ENCODE measurements at places on chromosomes 16 and 17.

DNA sequence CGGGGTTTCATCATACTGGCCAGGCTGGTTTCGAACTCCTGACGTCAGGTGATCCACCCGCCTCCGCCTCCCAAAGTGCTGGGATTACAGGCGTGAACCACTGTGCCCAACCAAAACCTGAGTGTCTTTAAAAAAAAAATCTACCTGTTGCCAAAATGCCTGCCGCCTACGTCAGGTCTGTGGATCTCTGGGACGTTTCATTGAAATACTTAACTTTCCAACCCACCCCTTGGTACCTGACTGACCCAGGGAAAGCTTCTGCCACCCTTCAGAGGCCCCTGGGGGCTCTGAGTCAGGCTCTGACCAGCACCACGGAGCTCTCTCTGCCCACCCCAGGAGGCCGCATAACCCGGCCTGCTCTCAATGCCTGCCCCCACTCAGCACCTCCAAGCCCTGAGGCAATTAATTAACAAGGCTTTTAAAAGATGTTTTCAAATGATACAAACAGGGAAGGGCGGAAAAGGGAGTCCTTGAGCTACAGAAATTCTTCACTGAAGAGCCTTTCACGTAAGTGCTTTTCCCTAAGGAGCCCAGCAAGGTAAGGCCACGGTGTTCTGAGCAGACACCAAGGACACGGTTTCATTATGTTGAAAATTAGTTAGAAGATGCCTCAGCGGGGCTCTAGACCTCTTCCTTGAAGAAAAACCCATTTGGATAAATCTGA lies 29.3 kb upstream of the GSG1L start:
- no peak for DNase-seq

GRCh38 chr16:89531821-89532526 lies 23.8 kb downstream of the SPG7 start:
- DNase-seq: no peak

GRCh38 chr17:29883497-29883896 lies 46.5 kb downstream of the SSH2 start:
- no peak for DNase-seq

GRCh38 chr16:56300891-56301850 lies 109.9 kb downstream of the GNAO1 start:
- DNase-seq: no peak

DNA sequence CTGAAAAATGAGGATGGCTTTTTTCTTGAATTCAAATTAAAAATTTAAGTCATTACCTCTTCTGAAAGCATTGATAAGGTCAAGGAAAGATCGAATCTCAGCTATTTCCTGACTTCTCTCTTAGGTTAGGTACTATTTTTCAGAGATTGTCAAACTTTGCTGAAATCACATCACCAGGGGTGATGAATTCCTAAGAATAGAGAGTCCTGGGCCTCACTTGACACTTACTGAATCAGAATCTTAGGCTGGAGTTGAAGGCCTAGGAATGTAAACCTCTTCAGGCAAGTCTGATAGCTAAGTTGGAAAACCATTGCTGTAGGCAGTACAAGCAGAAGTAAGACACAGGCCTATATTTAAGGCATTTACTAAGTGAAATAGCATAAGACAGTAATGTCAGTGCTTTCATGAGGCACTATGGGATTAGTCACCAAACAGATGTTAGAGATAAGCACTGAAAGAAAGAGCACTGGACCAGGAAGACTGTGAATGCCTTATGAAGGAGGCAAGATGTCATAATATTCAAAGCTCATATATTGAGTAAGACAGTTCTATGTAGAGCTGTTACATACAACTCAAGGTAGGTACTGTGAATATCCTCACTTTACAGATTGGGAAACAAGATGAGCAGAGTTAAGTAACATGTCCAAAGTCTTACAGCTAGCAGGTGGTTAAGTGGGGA lies 21.5 kb downstream of the DCAF7 start:
- DNase-seq: no peak

- DNase-seq: peak; percentile 26
Observed at GRCh38 chr17:62614142-62614541, 13.3 kb upstream of the MRC2 start.

GRCh38 chr16:57534337-57534880 lies 2.0 kb downstream of the CCDC102A start:
- no peak for DNase-seq

GRCh38 chr17:16465861-16466338 lies 26.1 kb downstream of the LRRC75A start:
- DNase-seq: no peak

DNA sequence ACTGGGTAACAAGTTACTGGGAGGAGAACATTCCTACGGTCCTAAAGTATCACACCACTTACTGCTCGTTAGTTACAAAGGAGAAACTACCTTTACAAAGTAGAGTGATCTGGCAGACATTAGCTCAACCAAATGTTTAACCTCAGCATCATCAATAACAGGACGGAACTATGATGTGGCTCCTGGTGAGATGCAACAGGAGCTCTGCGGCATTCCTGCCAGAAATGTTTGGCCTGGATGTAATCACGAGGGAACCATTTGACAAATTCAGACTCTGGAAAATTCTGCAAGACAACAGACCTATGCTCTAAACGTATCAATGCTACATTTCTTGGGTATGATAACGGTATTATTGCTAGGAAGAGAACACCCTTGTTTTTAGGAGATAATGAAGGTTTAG lies 80.4 kb downstream of the MRM3 start:
- DNase-seq: no peak

- peak; percentile 35 for DNase-seq
Observed at GRCh38 chr17:76240461-76241203, at the start of gene RNF157. Gene RNF157, minus strand, starts transcription at chr17:76240493. Its CDS starts 253 bp downstream, at chr17:76240240.

- no peak for DNase-seq
Observed at GRCh38 chr16:86298758-86299134, 211.6 kb upstream of the FOXF1 start.

DNA sequence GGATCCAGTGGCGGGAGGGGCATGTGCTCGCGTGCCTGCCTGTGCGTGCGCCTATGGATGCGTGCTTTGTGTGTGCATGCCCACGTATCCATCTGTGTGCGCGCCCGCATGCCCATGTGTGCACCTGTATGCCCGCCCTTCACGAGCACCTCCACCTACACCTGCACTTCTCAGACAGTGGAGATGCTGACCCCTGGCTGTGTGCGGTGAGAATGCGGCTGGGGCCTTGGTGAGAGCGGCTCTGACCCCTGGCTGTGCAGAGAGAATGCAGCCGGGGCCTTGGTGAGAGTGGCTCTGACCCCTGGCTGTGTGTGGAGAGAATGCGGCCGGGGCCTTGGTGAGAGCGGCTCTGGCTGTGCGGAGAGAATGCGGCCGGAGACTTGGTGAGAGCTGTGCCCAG lies 33.9 kb downstream of the AXIN1 start:
- DNase-seq: no peak

DNA sequence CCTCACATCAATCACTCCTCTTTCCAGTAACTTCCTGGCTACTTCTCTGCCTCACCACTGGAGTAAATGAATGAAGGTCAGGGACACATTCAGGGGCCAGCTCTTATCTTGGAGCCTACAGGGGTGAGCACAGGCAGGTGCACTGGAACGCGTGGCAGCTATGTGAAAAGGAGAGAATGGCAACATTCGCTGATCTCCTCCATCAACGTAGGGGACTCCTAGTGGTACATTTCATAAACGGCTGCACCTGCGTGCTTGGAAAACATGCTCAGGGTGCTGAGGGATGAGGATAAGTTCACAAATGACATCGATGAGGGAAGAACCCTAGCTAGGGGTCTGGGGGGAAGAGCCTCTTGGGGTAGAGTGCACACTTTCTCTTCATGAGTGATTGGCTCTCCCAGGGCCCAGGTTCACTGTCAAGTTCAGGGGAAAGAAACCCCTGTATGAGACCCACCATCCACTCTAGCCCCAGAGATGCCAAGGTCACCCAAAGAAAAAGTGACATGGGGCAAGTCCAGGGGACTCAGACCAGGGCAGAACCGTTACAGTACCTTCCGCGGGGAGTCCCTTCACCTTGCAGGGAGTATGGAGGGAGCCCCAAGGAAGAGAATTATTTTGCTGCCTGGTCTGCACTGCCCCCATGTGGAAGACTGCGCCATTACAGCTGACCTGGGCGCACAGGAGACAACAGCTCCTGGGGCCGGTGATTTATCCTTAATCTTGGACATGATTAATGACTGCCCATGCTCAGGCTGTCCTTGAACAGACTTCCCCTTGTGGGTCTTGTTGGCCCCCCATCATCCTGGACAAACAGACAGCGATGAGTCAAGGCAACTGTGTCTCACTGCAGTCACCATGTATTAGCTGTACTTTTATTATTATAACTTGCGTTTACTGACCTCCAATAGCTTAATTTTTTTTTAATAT lies 30.1 kb downstream of the VAC14 start:
- no peak for DNase-seq

GRCh38 chr17:80513892-80514291 lies 30.7 kb upstream of the RPTOR start:
- no peak for DNase-seq

GRCh38 chr16:11950388-11950787 lies 8.5 kb upstream of the NPIPB2 start:
- DNase-seq: no peak

DNA sequence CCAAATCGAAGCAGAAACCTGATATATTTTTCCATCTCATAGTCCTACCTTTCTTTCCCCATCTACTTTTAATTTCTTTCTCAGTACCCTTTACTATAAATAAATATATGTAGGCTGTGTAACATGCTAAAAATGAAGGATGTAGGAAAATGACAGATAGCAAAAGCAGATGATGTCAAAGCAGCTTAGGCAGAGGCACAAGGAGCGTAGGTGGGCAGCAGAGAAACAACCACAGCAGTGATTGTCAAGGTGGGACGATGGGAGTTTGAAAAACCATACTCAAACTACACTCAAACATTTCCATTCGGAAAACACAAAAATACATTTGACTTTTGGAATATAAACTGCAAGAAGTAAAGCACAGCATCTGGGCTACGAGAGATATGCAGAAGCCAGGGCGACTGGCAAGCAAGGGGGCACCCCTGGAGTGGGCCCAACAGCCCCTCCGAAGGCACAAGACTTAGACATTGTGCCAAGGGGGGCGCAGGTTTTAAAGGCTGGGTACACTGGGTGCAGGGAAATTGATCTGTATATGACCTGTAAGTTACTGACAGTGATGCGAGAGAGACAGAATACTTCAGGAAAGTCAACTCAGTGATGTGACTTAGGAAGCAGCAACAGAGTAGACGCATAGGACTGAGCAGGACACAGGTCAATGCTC lies 31.1 kb downstream of the SNN start:
- DNase-seq: no peak

GRCh38 chr17:20800146-20800545 lies 220.6 kb downstream of the CDRT15L2 start:
- no peak for DNase-seq

DNA sequence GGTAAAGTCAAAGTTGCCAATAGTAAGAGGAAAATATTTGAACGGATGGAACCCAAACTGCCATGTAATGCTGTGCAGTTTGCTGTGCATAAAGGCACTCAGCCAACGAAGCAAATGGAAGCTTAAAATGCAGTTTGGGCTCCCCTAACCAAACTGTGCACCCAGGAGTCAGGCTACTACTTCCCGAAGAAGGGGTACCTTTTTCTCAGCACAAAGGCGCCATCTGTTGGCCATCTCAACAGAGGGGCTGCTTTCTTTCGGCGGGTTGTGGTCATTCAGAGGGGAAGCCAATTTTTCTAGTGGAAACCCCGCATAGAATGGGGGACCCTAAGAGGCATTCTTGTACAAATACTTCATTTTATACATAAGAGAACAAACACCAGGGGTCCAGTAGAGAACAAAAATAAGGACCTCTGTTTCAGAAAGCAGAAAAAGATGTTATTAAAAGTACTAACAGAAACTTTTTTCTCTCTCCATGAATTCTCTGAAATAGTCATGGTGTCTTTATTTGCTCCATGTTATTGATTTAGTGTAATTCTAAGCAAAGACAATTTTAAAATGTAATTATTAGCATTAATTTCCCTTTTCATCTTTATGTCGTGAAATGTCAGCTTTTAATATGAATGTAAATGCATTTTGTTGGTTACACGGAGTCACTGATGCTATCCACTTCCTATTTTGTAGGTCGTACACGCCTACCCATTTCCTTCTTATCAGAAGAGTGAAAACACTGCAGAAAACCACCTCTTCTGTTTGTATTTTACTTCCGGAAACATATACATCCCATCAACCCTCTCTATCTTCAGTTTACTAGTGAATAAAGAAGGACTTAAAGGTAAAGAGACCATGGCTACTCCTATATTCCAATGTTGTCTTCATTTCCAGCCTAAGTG lies 453.3 kb downstream of the KCNJ2 start:
- DNase-seq: peak; percentile 52

Measured in NCI-H2171 (cell line).